Activated T-cell treated with anti-CD3 and anti-CD28 coated beads, Interleukin-2, amount 50 U/mL, for 72 hours (primary cell): ENCODE measurements at places on chromosomes 12 and 14.

- no peak for DNase-seq
Observed at GRCh38 chr12:121516437-121517011, 64.3 kb downstream of the KDM2B start.

DNA sequence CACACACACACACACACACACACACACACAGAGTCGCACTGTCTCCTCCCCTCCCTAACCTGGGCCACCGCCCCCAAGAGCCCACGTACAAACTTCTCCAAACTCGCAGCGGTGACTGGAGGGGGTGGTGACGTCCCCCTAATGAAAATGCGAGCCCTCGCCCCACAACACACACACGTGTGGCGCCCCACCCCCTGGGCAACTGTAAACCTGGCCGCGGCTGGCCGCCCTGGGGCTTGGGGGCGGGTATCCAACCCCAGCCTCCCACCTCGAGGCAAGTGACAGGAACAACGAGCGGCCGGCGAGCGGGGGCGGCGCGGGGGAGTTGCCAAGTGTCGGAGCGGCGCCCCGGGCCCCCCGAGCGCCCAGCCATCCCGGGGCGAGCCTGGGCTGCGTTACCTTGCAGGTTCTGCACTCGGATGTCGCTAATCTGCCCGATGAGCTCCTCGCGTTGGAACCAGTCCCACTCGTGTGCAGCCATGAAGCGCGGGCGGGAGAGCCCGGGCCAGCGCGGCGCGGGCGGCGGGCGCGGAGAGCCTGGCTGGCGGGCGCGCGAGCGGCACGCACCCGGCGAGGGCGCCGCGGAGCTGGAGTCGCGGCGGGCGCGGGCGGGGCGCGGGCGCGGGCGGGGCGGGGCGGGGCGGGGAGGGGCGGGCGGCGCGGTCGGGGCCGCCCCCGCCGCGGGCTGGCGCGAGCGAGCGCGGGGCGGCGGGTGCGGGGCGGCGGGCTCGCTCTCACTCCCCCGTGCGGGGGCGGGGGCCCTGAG, at the start of gene CLMN:
TSS of gene CLMN (minus strand) at position 597 of the 766 bp plus-strand sequence. CDS start at position 481, 116 bp downstream.
- peak; percentile 45 for DNase-seq

GRCh38 chr12:102685172-102685571, 204.8 kb upstream of the IGF1 start:
- DNase-seq = no peak

DNA sequence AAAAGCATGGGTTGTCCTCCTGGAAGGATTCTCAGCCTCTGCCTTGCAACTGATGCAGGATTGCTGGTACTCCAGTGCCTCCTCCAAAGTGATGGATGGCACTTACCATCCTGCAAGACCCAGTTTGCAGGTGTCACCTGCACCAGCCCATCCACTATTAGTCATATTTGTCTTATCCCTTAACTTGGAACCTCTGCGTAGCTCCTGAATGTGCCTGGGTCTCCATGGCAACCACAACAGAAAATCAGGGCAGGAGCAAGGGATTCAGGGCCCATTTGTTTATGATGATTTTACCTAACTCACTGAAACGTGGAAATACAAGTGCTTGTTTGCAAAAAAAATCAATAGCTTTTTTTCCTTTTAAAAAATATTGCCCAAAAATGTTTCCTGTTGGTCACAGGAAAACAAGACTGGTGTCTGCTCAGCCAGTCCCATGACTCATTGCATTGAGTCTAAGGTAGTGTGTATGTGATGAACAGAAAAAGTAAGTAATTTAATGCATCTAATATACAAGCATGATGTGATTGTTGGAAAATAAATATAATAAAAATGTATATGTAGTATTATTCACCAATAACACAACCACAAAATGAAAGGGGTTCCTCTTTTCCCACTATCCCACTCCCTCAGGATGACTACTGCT, 1196.3 kb upstream of the TMEM132C start:
- DNase-seq = no peak

- DNase-seq = no peak
Observed at GRCh38 chr14:98341211-98341610, 930.8 kb downstream of the BCL11B start.

GRCh38 chr14:99215277-99215676, 56.7 kb downstream of the BCL11B start:
- DNase-seq = no peak

- DNase-seq = peak; percentile 48
Observed at GRCh38 chr12:11727133-11727664, 77.7 kb downstream of the ETV6 start.

DNA sequence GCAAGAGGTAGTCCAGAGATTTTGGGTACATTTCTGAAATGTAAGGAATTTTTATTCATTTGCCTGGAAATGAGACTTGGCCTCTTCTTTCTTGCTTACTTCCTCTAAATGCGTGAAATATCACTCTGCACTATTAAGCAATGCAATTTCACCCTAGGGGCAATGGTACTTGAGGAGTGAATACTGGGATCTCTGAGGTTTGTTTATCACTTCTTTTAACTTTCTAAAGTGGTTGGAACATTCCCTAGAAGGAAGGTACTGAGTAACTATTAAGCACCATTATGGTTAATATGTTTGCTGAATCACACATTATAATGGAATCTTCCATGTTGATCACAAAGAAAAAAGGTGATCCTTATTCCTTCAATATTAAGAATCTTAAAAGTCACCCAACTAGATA, 120.9 kb upstream of the CAND1 start:
- no peak for DNase-seq

DNA sequence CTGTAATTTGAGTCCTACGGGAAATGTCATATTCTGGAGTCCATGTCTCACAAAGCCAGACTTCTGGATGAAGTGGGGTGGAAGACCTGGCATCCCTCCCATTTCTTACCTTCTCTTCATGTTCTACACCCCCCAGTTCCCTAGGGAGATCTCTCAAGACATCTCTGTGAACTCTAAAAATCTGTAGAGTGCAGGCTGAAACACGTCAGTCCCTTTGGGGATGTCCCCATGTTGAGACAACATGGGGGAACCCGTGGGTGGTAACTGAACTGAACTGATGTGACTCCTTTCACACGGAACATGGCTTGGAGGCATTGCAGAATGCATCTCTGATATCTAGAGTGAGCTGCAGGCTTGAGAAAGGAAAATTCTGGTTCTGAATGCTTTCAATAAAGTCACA, 15.2 kb downstream of the SERPINA12 start:
- DNase-seq = no peak

DNA sequence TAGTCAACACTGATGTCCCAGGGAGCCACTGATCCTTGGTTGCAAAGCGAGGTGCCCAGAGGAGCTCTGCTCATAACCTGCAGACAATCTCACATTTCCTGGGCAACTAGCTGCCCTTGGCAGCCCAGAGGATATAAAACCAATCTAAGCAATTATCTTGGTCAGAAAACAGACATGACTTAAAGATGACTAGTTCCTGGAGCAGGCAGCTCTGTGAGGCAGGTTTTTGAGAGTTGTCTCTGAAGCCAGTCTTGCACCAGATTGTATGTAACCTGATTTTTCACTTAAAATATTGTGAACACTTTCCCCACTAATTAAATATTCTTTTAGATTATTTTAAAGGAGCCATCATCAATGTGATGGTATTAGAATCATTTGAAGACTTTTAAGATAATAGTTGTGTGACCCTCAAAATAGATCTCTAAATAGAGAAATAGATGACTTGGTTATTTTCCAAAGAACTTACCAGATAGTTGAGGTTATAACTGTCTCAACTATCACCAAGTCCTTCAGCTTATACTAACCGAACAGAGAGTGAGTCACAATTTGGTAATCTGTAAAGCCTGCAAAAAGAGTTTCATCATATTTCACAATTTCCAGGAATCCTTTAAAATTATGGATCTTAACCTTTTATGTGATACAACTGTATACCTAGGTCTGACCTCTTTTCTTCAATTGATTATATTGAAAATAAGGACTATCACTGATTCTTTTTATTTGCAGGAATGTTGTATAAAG, 75.9 kb downstream of the LIN7A start:
- no peak for DNase-seq

GRCh38 chr12:99131751-99132199, 486.7 kb downstream of the APAF1 start:
- no peak for DNase-seq

DNA sequence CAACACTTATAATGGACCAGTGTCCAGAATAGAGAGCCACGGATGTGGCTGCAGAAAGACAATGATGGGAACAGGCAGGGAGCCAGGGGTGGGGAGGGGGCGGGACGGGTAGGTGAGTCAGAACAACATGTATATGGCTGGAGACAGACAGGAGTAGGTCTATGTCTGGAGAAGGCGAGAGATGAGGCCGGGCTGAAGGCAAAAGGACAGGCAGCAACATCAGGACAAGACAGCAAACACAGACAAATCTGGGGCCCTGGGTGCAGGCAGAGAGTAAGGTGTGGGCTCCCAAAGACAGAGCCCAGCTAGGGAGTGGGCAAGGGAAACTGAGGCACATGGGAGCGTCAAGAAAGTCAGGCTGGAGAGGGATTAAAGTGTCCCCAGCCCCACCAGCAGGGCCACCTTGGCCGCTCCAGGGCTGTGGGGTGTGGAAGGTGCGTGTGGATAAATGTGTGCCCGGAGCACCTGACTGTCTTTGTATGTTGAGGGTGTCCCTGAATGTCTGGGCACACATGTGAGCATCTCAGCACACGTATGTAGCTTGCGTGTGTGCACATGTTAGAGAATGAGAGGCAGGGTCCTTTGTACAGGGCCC, 44.1 kb downstream of the FAM222A start:
- no peak for DNase-seq

DNA sequence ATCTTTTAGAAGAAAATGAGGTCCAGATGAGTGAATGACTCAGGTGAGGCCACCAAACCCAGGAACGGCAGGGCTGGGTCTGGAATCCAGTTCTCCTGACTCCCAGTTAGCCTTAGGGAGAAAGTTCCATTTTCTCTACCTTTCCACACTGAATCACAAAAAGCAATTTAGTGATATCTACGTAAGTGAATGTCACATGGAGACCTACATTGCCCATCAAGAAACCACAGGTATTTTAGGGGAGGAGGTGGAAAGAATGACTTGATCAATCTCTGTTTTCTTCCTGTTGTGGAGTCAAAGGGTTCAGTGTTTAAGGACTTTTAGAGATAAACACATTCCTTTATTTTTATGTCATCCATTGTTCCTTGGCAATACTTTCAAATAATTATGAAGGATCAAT, 106.9 kb upstream of the PTPRB start:
- DNase-seq = no peak

GRCh38 chr12:121755591-121755990, 37.9 kb downstream of the RHOF start:
- DNase-seq = no peak

GRCh38 chr12:103848143-103848542, 7.1 kb upstream of the NT5DC3 start:
- DNase-seq = no peak

DNA sequence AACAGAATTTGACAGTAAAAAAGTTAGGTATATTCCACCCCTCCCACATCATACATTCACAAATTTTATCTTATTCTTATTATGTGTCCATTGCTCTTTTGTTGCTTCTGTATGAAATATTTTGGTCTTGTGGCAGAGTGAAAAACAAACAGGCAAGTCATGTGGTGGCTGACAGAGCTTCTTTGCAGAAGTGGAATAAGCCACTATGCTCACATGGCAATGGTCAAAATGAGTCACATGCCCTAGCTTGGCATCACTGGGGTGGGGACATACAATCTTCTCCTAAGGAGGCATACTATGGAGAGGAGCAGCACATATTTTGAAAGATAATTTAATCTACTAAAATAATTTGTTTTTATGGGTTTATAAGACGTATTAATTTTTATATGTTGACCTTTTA, 27.7 kb upstream of the CMA1 start:
- peak; percentile 36 for DNase-seq

GRCh38 chr12:38949363-38949762, 44.0 kb upstream of the CPNE8 start:
- DNase-seq = no peak

- no peak for DNase-seq
Observed at GRCh38 chr12:106170285-106170684, 31.5 kb upstream of the NUAK1 start.

GRCh38 chr12:96889273-96889933, 17.7 kb upstream of the NEDD1 start:
- no peak for DNase-seq
